Activated CD8-positive, alpha-beta memory T cell treated with anti-CD3 and anti-CD28 coated beads, Interleukin-2, amount 10 ng/mL, durations not matched to agents 7 days and 5 days (primary cell): ENCODE measurements at places on chromosomes 12 and 14. TPM values are rescaled to one million over a fixed set of nuclear protein-coding genes. Genes with fewer than 3 reads are reported as not detected.

The GLIPR1L1 gene
- not detected for total RNA-seq

The RPS6KL1 gene
- total RNA-seq: 2.5 TPM

The HPD gene
- not detected for total RNA-seq

The KRT71 gene
- not detected for total RNA-seq

The HHIPL1 gene
- 0.09 TPM for total RNA-seq

The NFATC4 gene
- total RNA-seq: 1.3 TPM

The GALNT6 gene
- total RNA-seq: 47.9 TPM

The LRP1-AS gene
- total RNA-seq: not detected
